ENCODE measurements at places on chromosomes 5 and 9.

DNA sequence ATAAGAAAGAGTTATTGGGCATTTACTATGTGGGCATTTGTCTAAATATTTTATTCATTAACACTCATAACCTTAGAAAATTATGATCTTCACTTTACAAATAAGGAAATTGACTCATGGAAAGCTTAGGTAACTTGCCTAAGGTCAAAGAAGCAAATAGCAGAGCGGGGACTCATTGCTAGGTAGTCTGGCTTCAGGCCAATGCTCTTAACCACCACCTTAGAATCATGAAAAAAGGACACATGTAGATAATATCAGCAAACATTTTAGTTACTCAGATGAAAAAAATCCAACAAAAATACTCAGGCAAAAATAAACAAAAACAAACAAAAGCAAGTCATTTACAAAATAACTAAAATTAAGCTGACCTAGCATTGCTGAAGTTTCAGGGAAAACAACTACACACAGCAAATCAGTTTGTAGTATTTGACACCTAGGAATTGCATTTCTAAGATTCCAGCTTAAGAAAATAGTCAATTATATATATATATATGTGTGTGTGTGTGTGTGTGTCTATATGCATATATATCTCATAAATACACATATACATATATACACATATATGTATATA lies 166.0 kb downstream of the HMHB1 start:
- DNase-seq = no peak

DNA sequence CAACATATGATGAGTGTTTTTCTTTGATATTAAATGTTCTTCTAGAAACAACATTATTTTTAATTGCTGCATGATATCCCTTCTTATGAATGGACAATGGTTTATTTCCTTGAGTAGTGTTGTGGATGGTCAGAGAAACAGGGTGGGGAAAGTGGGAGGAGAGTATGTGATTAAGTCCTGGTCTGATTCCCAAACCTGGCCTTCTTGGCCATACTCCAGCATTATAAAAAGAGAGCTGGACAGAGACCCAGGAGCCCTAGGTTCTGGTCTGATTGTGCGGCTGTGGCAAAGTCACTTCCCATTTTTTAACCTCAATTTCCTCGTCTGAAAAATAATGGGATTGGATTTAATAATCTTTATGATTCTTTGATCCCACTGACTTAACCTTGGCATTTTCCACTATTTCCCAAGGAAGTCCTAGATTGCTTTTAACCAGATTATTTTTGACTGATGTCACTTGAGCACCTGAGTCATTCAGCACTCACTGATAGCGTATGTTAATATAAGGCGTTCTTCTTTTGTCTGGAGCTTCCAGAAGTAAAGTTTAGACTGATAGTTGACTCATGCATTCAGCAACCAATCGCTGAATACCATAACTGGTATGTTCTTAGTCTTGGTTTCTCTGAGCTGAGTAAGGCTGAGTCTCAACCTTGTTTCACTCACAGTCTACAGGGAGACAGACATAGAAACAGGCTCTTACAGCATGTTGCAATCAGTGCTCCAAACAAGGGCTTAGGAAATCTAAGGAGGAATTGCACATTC lies 26.2 kb downstream of the OSMR start:
- DNase-seq = no peak

- DNase-seq = no peak
Measured at GRCh38 chr9:138117836-138118235, 240.3 kb downstream of the CACNA1B start.

DNA sequence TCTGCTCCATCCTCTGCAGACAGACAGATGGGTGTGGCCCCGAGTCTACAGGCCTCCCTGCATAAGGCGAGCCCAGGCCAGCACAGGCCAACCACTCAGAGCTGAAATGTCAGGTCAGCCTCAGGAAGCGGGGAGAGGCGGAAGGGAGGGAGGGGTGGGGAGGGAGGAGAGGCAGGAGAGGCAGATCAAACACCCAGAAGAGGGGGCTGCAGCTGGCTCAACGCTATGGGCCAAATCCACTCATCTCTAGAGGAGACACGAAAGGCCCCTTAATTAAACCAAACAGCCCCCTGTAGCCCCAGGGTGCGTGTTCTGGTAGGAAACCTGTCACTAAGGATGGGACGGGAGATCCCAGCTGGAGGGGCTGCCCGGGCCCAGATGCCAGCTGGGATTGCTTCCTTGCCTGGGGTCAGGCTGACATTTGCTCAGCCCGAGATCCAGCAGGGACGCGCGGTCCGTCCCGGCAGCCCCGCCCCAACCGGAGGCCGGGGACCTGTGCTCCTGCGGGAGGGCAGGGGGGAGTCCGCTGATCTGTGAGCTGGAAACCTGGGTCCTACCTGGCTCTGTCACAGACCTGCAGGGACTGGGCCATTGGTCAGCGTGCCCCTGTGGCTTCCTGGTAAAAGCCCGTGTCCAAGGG lies 97.2 kb upstream of the SARDH start:
- no peak for DNase-seq
